ENCODE measurements at places on chromosomes 12 and 14. TPM values are rescaled to one million over a fixed set of nuclear protein-coding genes. Genes with fewer than 3 reads are reported as not detected.

The ETFRF1 gene
- total RNA-seq = 46.9 TPM

The PPP1R13B gene
- total RNA-seq = 6.4 TPM

The PRH2 gene
- not detected for total RNA-seq

The TTC5 gene
- 21.0 TPM for total RNA-seq

The BEGAIN gene
- 4.1 TPM for total RNA-seq

The EID3 gene
- 12.1 TPM for total RNA-seq

The FGF6 gene
- total RNA-seq = not detected

The PIP4P1 gene
- total RNA-seq = 34.1 TPM

The MGST1 gene
- 301 TPM for total RNA-seq

The CD163 gene
- total RNA-seq = 848 TPM

The PRB2 gene
- total RNA-seq = not detected

The TFCP2 gene
- total RNA-seq = 16.4 TPM

The PCED1B gene
- total RNA-seq = 1.6 TPM

The SPTB gene
- total RNA-seq = 0.88 TPM

The CCDC175 gene
- not detected for total RNA-seq

DNA sequence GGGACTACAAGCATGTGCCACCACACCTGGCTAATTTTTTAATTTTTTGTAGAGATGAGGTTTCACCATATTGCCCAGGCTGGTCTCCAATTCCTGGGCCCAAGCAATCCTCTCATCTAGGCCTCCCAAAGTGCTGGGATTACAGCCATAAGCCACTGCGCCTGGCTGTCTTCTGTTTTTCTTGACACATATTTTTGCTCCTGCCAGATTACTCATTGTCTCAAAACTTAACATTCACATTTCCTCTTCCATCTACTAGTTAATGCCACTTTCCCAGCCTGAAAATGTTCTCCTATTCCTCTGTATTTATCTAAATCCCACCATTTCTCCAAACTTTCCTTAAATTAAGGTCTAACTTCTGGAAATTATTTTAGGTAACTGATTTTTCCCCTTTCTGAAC lies 36.2 kb upstream of the KCNH3 start:
- no peaks in the 10 kb centered on the region for H3K27me3 ChIP-seq
- H3K4me3 ChIP-seq = no peak overlapping the region
- no peaks in the 10 kb centered on the region for H3K4me1 ChIP-seq
- H3K36me3 ChIP-seq = no peaks in the 10 kb centered on the region
- no peak overlapping the region for H3K27ac ChIP-seq

DNA sequence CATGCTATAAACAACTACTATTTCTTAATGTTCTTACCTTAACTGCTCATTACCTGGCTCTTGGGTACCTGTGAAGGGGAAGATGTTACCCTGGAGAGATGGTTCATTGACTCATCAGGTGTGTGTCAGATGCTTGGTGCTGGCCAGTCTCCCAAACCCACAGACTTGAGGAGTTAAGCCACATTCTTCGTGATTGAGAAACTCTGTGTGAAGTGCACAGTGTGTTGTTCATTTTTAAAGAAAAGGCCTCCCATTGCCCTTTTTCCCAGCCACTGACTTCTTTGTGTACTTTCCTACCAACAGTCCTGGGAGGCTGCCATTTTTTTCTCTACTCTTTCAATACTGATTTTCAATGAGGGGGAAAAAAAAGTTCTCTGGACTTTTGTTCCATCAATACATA lies 3.2 kb downstream of the MGST1 start:
- peaks cover 1% of the 10 kb centered on the region for H3K36me3 ChIP-seq
- H3K4me3 ChIP-seq = no peak overlapping the region
- H3K4me1 ChIP-seq = no peaks in the 10 kb centered on the region
- H3K27me3 ChIP-seq = no peaks in the 10 kb centered on the region
- DNase-seq = peak; percentile 74

DNA sequence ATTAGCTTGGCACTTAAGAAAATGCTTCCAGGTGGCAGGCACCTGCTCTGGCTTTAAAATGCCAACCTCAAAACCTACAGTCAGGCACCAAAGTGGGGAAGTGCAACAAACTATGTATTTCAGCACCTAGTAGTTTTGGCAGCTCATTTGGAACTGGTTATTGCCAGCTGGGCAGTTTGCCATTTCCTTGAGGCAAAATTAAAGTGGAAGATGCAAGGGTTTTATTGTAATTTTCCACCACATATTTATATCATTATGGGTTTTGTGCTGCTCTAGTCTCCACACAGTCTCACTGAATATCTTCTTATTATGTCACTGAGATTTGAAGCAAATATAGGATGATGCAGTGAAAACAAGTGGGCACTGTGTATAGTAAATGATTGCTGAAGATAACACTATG lies 117.0 kb downstream of the PRKD1 start:
- no peaks in the 10 kb centered on the region for H3K4me1 ChIP-seq
- H3K36me3 ChIP-seq = no peaks in the 10 kb centered on the region
- no peak overlapping the region for H3K4me3 ChIP-seq
- H3K27ac ChIP-seq = no peak overlapping the region
- no peaks in the 10 kb centered on the region for H3K27me3 ChIP-seq

DNA sequence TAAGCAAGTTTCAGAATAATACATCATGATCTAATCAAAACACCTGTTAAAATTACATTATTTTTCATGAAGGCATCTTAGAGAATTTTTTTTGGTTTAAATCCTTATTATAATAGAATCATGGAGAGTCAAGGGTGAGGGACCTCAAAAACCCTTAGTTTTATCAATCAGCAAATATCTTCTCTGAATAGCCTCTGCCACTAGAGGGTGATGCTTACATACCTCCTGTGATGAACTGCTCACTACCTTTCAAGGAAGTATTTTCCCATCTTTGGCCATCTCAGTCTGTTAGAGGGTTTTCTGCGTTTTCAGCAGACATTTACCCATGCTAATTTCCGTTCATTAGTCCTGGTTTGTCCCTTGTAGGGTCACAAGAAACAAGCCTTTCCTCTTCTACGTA lies 200.2 kb downstream of the TRHDE start:
- H3K4me3 ChIP-seq = no peak overlapping the region
- H3K27ac ChIP-seq = no peak overlapping the region
- no peaks in the 10 kb centered on the region for H3K36me3 ChIP-seq
- H3K4me1 ChIP-seq = no peaks in the 10 kb centered on the region
- no peaks in the 10 kb centered on the region for H3K27me3 ChIP-seq

DNA sequence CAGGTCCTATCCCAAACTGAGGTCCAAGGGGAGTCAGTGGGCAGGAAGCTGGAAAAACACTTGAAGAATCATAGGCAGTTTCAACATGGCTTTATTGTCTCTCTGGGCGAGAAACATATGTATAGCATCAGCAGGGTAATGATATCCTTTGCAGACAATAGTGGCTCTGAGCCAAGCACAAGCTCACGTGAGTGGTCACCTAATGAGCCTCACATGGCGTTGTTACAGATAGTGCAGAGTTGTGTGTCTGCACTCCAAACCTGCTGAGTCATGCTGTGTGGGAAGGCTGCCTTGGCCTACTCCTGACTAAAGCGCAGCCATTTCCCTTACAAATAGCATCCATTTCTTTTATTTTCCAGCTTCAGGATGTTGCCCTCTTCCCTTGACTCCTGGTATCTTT lies 105.2 kb upstream of the SYT1 start:
- DNase-seq = no peak
- H3K4me1 ChIP-seq = no peaks in the 10 kb centered on the region
- H3K36me3 ChIP-seq = no peaks in the 10 kb centered on the region
- no peak overlapping the region for H3K4me3 ChIP-seq
- no peaks in the 10 kb centered on the region for H3K27me3 ChIP-seq

GRCh38 chr14:80850197-80850814 lies 91.2 kb downstream of the CEP128 start:
- no peaks in the 10 kb centered on the region for H3K36me3 ChIP-seq
- DNase-seq = no peak
- no peaks in the 10 kb centered on the region for H3K27me3 ChIP-seq
- no peak overlapping the region for H3K27ac ChIP-seq
- no peaks in the 10 kb centered on the region for H3K4me1 ChIP-seq

- no peaks in the 10 kb centered on the region for H3K36me3 ChIP-seq
- H3K4me1 ChIP-seq = no peaks in the 10 kb centered on the region
- H3K27me3 ChIP-seq = no peaks in the 10 kb centered on the region
- H3K4me3 ChIP-seq = no peak overlapping the region
These were observed 171.3 kb downstream of the TTC7B start for GRCh38 chr14:90644882-90645281.

DNA sequence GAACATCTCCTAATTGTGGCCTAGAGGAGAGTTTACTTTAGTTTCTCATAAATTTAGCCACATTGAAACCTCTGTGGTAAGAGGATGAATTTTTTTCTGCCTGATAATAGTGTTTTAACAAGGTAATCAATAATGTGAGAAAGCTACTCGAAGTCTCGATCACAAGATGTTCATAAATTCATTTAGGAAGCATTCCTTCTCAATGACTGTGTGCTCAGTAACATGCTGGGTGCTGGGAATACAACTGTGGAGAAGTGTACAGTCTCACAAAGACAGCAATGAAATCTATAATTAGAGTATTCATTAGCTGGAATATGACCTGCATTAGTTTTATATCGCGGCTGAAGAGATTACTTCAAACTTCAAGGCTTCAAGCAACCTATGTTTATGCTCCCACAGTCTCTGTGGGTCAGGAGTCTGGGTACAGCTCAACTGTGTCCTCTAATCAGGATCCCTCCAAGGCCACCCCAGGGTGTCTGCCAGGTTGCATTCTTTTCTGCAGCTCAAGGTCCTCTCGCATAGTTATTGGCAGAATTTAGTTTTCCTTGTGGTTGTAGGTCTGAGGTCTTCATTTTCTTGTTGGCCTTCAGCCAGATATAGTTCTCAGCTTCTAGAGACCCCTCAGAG lies 167.6 kb downstream of the ANO4 start:
- no peaks in the 10 kb centered on the region for H3K36me3 ChIP-seq
- DNase-seq = no peak
- no peak overlapping the region for H3K4me3 ChIP-seq
- H3K4me1 ChIP-seq = no peaks in the 10 kb centered on the region
- no peaks in the 10 kb centered on the region for H3K27me3 ChIP-seq
- no peak overlapping the region for H3K27ac ChIP-seq

- DNase-seq = no peak
- no peaks in the 10 kb centered on the region for H3K36me3 ChIP-seq
- H3K27me3 ChIP-seq = no peaks in the 10 kb centered on the region
- peaks cover 21% of the 10 kb centered on the region for H3K4me1 ChIP-seq
These were observed 58.0 kb downstream of the SUSD6 start for GRCh38 chr14:69669375-69669774.

DNA sequence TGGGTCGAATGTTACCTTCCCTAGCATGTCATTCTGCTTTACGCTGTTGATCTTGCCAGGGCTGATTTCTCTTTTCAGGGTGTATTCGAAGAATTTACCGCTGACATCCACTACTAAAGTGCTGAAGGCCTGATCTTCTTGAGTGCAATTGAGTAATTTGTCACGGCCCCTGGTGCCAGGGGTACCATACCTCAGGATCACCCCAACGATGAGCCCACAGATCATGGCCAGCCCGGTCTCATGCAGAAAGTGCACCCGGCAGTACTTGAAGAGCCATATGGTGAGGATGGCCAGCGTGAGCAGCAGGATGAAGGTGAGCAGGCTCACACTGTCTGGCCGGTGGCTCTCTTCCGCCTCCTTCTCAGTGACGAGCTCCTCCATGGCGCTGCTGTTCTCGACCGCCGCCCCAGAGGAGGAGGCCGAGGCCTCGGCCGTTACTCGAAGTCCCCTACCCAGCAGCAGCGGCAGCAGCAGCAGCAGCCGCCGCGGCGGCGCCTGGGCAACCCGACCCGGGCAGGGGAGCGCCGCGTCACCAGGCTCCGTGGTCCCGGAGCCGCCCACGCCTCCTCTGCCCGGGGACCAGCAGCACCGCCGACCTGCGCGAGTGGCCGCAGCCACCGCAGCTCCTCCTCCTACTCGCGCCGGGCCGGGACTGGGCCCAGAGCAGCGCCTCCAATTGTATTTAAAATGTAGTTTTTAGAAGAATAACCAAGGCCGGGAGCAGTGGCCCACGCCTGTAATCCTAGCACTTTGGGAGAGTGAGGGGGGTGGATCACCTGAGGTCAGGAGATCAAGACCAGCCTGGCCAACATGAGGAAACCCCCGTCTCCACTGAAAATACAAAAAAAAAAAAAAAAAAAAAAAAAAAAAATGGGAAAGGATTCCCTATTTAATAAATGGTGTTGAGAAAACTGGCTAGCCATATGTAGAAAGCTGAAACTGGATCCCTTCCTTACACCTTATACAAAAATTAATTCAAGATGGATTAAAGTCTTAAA lies 58.5 kb upstream of the TMPO start:
- no peaks in the 10 kb centered on the region for H3K4me1 ChIP-seq
- DNase-seq = no peak
- peak overlapping the region; percentile 40 for H3K27ac ChIP-seq
- H3K4me3 ChIP-seq = peak overlapping the region; percentile 57
- no peaks in the 10 kb centered on the region for H3K36me3 ChIP-seq
- no peaks in the 10 kb centered on the region for H3K27me3 ChIP-seq

GRCh38 chr12:31518680-31519227 lies 72.2 kb downstream of the DENND5B start:
- peak overlapping the region; percentile 15 for H3K27ac ChIP-seq
- H3K4me1 ChIP-seq = no peaks in the 10 kb centered on the region
- no peak for DNase-seq

- no peaks in the 10 kb centered on the region for H3K27me3 ChIP-seq
- no peaks in the 10 kb centered on the region for H3K36me3 ChIP-seq
- H3K27ac ChIP-seq = no peak overlapping the region
These were observed 161.7 kb upstream of the EEA1 start for GRCh38 chr12:93090731-93091172.

GRCh38 chr12:19744705-19745218 lies 305.5 kb downstream of the AEBP2 start:
- no peak overlapping the region for H3K27ac ChIP-seq
- H3K27me3 ChIP-seq = no peaks in the 10 kb centered on the region
- no peak for DNase-seq

- H3K27me3 ChIP-seq = no peaks in the 10 kb centered on the region
- no peak overlapping the region for H3K4me3 ChIP-seq
- no peak overlapping the region for H3K27ac ChIP-seq
- no peaks in the 10 kb centered on the region for H3K36me3 ChIP-seq
- DNase-seq = no peak
These were observed 143.9 kb upstream of the NAV3 start for GRCh38 chr12:77686760-77687159.

DNA sequence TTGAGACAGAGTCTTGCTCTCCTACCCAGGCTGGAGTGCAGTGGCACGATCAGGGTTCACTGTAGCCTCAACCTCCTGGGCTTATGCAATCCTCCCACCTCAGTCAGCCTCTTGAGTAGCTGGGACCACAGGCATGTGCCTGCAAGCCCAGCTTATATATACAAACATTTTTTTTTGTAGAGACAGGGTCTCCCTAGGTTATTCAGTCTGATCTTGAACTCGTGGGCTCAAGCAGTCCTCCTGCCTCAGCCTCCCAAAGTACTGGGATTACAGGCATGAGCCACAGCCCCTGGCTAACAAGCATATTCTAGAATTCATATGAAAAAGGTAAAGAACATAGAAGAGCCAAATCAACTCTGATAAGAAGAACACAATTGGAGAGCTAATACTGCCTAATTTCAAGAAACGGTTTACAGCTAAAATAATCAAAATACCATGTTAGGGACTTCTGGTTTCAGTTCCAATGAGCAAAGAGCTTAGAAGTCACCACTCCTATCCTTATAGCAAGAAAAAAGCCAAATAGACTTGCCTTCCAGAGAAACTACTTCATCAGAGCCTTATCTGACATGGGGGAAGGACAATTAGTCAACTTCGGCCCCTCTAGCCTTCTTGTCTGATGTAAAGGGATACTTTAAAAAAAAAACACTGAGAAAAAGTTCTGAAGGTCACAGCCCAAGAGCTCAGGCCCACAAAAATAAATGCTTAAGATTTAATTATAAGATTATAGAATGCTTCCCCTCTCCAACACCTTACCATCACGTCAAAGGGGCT lies 37.6 kb downstream of the TMEM116 start:
- no peak overlapping the region for H3K27ac ChIP-seq
- no peak overlapping the region for H3K4me3 ChIP-seq
- H3K36me3 ChIP-seq = no peaks in the 10 kb centered on the region
- no peak for DNase-seq
- H3K27me3 ChIP-seq = no peaks in the 10 kb centered on the region
